ENCODE measurements at places on chromosomes 13 and 19. TPM values are rescaled to one million over a fixed set of nuclear protein-coding genes. Genes with fewer than 3 reads are reported as not detected.

GRCh38 chr19:5691822-5692722, 2.0 kb downstream of the RPL36 start:
- no peak overlapping the region for H3K4me3 ChIP-seq
- peaks cover 55% of the 10 kb centered on the region for H3K36me3 ChIP-seq
- DNase-seq, result peak; percentile 67
- no peaks in the 10 kb centered on the region for H3K27me3 ChIP-seq
- H3K27ac ChIP-seq, result peak overlapping the region; percentile 95
- peaks cover 12% of the 10 kb centered on the region for H3K4me1 ChIP-seq

DNA sequence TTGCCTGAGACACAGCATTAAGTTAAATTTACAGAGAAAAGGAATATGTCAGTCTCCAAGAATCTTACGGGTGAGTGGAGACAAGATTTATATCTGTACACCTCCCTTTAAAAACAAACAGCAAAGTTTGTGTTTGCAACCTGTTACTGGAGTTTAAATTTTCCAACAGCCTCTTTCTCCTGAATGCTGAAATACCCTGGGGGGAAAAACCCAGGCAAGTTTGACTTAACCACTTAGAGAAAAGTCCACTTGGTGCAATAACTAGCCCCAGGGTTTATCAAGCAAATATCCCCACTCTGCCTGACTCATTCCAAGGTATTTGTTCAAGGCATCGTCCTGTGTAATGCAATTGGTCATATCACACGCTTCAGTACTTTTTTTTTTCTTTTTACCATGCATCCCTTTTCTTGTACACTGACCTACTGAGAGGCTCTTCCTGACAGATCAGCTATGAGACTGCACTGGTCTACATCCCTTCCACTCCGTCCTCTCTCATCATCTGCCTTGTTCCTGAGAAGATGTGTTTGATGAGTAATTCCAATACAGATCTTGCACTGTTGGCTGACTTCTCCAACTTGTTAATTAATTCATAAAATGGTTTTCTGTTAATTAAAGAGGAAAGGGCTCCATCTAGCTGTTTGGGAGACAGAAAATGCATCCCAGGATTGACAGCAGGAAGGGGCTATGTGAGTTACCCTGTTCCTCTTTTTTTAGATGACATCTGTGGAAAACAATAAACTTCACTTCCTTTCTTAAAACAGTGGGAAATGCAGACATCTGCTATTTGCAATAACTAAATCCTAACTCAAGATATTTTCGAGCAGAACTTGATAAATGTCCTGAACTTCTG, 212.5 kb upstream of the IRS2 start:
- no peaks in the 10 kb centered on the region for H3K4me1 ChIP-seq
- no peaks in the 10 kb centered on the region for H3K27me3 ChIP-seq
- DNase-seq, result no peak
- no peak overlapping the region for H3K4me3 ChIP-seq

GRCh38 chr13:109385242-109385560, 401.2 kb downstream of the IRS2 start:
- H3K27ac ChIP-seq, result no peak overlapping the region
- no peaks in the 10 kb centered on the region for H3K4me1 ChIP-seq
- no peaks in the 10 kb centered on the region for H3K36me3 ChIP-seq
- H3K4me3 ChIP-seq, result no peak overlapping the region
- DNase-seq, result no peak

- no peak overlapping the region for H3K27ac ChIP-seq
- no peak overlapping the region for H3K4me3 ChIP-seq
- H3K4me1 ChIP-seq, result peaks cover 56% of the 10 kb centered on the region
- peaks cover 11% of the 10 kb centered on the region for H3K36me3 ChIP-seq
- DNase-seq, result no peak
Measured at GRCh38 chr13:98478189-98479129, 98.4 kb downstream of the STK24 start.

PRSS57 gene
- total RNA-seq, result not detected

DNA sequence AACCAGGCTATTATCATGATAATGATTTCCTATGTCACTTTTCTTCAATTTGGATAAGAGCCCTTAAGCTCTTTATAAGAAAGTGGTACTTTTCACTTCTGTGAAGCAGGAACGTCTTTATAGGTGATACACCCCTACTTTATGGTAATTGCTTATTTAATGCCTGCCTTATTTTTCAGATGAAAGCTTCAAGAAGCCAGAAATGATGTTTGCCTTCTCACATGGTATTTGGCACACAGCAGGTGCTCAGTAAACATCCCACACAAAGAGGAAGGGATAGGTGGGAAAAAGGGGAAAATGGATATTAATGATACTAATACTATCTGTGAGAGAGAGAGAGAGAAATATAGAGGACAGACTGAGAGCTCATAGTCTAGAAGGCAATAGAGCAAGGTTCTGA, 29.0 kb upstream of the WASF3 start:
- H3K4me1 ChIP-seq, result no peaks in the 10 kb centered on the region
- no peaks in the 10 kb centered on the region for H3K36me3 ChIP-seq
- no peak overlapping the region for H3K4me3 ChIP-seq
- H3K27ac ChIP-seq, result no peak overlapping the region

Measured in adrenal gland (tissue), 19 donors.